ENCODE measurements at places on chromosomes 13 and 19.
A peak's percentile ranks its signal among the peaks of the same experiment; 100 is the strongest.

GRCh38 chr19:45973553-45974338 is at the start of gene NOVA2:
NOVA2 (minus strand) TSS chr19:45973865; CDS start chr19:45973351, 514 bp downstream.
- DNase-seq: peak; percentile 87

DNA sequence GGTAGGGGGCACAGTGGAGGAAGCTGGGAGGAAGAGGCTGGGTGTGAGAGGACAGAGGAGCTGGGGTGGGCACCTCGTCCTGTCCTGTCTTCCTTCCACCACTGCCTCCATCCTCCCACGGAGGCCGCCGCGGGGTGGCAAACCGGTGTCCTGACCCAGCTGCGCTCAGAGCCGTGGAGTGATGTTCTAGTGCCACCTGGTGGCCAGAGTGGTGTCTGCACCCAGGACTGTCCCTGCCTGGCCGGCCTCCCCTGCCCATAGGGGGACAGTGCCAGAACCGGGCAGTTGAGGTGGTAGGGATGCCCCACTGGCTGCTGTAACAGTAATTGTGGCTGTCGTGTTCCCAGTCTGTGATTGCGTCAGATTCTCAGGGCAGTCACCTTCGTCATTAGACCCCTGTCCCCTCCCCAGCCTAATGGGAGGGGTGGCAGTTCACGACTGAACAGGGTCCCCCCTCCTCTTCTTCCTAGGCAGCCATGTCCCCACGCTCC is 11.1 kb upstream of the ARRDC2 start:
- DNase-seq: peak; percentile 93

GRCh38 chr13:33875618-33876401 is 57.9 kb downstream of the RFC3 start:
- no peak for DNase-seq

GRCh38 chr19:33221638-33222037 is 4.0 kb downstream of the SLC7A10 start:
- DNase-seq: no peak

- DNase-seq: no peak
Observed at GRCh38 chr13:40313269-40314200, 352.9 kb downstream of the FOXO1 start.

DNA sequence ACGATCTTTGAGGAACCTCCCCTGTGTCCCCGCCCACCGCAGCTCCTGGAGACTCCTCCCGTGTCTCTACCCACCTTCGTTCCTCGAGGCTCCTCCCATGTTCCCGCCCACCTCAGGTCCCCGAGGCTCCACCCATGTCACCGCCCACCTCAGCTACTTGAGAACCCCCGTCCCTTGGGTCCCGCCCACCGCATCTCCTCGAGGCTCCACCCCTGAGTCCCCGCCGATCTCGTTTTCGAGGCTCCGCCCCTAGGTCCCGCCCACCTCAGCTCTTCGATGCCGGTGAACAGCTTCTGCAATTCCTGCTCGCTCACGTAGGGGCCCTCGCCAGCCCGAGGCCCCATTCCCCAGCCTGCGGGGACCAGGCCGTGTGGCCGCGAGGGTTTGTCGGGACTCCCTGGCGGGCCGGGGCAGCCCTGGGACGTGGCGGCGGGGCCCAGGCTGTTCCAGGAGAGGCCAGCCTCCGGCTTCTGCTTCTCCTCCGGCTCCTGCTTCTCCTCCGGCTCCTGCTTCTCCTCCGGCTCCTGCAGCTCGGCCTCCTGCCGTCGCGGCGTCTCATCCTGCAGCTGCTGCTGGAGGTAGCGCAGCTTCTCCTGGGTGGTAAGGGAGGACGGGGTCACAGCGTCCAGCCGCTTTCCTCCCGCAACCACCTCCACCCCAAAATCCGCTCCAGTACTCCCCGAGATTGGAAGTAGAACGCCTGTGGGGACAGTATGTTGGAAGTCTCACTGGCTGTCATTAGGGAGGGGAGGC is 16.7 kb downstream of the TSKS start:
- DNase-seq: peak; percentile 46

GRCh38 chr13:39148513-39148961 is 110.3 kb downstream of the NHLRC3 start:
- peak; percentile 16 for DNase-seq

GRCh38 chr13:47120282-47120681 is 223.4 kb upstream of the HTR2A start:
- DNase-seq: no peak

GRCh38 chr19:14769201-14769600 is 9.2 kb downstream of the ADGRE2 start:
- no peak for DNase-seq

DNA sequence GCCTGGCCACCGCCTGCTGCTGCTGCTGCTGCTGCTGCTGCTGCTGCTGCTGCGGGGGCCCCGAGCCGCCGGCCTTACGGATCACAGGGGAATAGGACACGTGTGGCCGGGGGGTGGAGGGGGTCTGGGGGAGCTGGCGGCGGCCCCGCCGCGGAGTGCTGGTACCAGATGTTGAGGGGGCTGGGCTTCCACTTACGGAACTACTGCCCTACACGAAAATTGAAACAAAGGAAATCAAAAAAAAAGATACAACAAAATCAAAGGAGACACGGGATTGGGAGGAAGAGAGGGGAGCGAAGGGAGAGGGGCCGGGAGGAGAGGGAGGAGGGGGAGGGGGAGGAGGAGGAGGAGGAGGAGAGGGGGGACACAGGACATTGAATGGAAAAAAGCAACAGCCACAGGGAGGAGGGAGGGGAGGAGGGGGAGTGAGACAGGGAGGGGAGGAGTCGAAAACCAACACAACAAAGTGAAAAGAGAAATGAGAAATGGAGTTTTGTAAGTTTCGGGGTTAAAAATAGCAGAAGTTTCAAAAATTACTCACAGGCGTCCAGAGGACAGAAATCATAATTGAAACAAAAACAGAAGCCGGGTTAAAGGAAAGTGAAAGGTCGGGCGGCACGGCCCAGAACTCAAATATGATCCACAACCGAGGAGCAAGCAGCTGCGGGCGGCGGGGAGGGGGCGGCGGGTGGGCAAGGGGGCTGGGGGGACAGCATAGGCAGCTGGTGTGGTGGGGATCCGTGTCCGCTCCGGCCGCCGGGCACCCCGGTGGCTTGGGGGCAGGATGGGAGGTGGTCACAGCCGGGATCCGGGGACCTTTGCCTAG is 57.8 kb downstream of the IER2 start:
- peak; percentile 90 for DNase-seq

- DNase-seq: no peak
Observed at GRCh38 chr13:20473888-20474287, 51.8 kb downstream of the CRYL1 start.

DNA sequence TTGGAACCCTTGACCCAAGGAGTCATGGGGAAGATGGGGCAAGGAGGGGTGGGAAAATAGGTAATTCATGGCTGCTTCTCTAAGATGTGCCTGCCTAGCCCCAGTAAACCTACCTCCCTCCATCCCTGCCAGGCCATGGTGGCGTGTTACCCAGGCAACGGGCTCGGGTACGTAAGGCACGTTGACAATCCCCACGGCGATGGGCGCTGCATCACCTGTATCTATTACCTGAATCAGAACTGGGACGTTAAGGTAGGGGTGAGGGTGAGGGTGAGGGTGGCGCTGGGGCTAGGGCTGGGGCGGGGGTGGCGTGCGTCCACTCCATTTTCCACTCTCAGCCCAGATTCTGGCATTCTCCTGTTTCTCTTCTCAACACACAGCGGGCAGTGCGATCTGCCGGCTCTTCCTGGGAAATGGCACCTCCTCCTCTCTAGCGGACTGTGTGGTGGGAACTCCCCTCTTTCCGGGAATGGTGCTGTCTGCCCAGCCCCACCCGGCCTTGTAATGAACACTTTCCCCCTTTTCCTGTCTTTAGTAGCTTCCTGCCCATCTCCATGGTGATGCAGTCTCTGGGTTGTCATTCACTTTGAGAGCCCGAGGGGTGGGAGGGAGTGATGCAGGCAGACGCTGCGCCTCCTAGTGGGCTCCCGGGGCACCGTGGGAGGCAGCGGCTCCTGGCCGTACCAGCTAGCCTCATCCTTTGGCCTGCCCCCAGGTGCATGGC is 7.6 kb downstream of the EGLN2 start:
- DNase-seq: peak; percentile 93

DNA sequence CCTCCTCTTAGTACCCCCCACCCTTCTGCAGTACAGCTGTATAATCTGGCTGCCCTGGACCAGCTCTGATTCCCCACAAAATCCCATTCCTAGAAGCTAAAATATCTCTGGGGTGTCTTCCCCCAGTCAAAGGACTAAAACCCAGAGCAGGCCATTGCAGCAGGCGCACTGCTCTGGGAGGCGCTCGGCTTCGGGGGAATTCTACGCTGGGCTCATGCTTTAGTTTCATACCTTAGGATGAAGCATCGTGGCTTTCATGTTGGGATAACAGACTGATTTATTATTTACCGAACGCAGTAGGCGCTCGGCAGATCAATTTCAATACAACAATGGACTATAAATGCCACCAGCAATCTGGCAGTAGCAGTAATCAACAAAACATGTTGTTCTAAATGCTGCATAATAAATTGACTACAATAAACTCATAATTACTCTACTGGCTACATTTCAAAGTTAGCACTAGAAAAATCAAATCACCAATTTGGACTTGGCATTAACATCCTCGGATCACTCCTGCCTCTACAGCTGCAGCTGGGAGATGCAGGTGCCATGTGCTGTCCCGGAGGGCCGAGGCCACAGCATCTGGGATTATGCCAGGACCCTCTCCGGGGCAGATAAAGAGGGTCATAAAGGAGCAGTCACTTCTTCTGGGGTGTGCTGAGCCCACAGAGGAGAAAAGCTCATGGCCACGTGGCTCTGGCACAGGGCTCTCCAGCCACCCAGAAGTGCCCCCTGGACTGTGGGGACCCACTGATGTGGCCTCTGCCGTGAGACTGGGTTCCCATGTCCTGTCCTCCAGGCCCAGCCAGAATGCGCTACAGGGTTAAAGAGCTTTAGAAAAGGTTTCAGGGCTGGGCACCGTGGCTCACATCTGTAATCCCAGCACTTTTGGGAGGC is 35.3 kb downstream of the CEBPG start:
- DNase-seq: no peak

GRCh38 chr13:27449081-27449603 is 1.2 kb downstream of the MTIF3 start:
- DNase-seq: no peak
